Neuronal stem cell (in vitro differentiated cells): ENCODE measurements at places on chromosomes 11 and 22.

- no peak for DNase-seq
Observed at GRCh38 chr22:50323900-50324299, 2.9 kb downstream of the DENND6B start.

GRCh38 chr11:47443028-47443700, 5.8 kb downstream of the RAPSN start:
- no peak for DNase-seq

DNA sequence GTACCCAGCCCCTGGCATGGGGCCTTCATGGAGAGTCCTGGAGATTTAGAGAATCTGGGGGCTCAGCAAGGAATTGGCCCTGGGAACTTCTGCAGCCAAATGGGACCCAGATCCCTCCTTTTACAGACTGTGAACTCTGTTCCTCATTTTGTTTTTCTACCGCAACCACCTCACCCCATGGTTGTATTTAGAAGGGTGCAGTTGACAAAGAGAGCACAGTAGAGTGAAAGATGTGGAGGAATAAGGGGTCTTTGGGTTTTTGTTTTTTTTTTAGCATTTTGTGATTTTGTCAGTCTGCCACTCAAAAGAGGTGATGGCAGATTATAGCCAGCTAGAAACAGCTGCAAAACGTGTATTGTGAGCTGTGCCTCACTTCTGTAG, 1.9 kb downstream of the ZNF74 start:
- no peak for DNase-seq

- DNase-seq = no peak
Observed at GRCh38 chr11:72243173-72244059, 560 bp downstream of the PHOX2A start.

- DNase-seq = no peak
Observed at GRCh38 chr22:23074451-23074850, 4.1 kb downstream of the GNAZ start.

DNA sequence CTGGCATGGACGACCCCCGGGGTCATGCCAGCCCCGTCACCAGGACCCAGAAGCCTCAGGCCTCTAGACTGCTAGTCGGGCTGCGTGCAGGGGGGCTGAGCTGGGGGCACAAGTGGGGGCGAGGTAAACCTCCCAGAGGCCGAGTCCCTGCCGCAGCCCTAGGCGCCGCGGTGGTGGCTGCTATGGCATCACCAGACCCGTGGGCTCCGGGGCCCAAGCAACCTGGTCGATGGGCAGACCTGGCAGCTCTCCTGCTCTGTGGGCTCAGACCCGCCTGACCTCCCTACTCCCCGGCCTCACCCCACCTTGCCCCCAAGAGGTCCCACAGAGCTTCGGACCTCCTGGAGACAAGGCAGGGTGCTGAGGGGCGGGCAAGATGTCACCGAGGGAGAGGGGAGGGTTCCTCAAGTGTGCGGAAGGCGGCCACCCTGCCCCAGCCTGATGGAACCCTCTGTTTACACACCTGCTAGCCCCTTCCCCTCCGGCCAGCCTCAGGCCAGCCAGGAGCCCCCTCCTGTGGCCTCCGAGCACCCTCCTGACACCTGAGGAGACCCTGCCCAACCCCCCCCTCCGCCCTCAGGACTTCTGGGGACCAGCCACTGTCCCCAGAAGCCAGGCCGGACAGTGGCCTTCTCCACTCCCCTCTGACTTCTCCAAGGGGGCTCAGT, 9.4 kb downstream of the IGF2 start:
- DNase-seq = no peak

DNA sequence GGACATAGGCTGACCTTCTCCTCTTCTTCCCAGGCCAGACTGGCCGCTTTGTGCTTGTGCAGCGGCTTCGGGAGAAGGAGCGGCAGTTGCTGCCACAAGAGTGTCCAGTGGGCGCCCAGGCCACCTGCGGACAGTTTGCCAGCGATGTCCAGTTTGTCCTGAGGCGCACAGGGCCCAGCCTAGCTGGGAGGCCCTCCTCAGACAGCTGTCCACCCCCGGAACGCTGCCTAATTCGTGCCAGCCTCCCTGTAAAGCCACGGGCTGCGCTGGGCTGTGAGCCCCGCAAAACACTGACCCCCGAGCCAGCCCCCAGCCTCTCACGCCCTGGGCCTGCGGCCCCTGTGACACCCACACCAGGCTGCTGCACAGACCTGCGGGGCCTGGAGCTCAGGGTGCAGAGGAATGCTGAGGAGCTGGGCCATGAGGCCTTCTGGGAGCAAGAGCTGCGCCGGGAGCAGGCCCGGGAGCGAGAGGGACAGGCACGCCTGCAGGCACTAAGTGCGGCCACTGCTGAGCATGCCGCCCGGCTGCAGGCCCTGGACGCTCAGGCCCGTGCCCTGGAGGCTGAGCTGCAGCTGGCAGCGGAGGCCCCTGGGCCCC, 1.4 kb downstream of the RASSF7 start:
- no peak for DNase-seq

GRCh38 chr11:64415286-64415685, 56.3 kb downstream of the RPS6KA4 start:
- no peak for DNase-seq
